Stimulated activated CD4-positive, alpha-beta T cell treated with anti-CD3 and anti-CD28 coated beads, Interleukin-1b, Interleukin-23, amount 100 ng/mL, for 48 hours (primary cell): ENCODE measurements at places on chromosomes 2 and 18.

DNA sequence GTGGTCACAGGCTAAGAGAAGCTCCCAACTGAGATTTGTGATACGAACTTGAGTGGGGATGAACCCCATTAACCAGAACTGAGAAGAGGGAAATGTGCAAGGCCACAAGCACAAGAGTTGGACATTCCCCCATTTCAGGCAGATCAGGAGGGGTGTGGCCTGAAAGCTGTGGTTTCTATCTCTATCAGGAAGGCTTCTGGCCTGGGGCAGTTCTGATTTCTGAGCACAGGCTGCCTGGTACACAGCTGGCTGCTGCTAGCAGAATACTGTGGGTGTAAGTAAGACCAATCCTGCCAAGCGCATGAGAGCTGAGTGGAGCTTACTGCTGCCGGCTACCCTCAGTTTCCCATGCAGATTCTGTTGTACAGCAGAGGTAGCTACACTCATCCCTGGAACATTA lies 484.6 kb downstream of the SATB2 start:
- no peak for DNase-seq

DNA sequence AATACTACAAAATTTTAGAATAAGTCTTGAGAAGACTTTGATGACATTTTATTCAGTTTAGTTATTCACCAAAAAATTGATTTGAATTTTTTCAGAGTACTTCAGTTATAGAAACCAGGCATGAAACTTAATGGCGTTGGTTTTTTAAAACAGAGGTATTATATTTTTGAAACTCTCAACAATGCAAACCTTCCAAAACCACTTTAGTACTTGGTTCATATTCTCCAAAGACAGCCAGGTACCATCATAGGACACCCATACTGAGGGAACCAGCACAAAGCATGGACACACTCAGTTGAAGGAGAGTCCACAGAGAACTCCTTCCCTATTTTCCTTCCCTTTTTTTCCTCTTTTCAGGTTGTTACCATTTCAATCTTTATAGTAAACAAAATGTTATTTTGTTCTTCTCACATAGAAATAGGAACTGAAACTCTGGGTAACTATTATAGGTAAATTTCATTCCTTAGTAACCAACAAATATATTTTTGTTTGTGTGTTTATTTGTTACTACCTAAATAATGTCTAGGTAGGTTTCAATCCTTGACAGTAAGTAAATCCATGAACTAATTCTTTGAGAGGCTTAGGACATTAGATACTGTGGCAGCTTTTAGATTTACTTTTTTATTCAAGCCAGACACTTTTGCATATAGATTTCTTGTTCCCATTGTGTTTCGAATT lies 95.8 kb downstream of the TMEFF2 start:
- no peak for DNase-seq

DNA sequence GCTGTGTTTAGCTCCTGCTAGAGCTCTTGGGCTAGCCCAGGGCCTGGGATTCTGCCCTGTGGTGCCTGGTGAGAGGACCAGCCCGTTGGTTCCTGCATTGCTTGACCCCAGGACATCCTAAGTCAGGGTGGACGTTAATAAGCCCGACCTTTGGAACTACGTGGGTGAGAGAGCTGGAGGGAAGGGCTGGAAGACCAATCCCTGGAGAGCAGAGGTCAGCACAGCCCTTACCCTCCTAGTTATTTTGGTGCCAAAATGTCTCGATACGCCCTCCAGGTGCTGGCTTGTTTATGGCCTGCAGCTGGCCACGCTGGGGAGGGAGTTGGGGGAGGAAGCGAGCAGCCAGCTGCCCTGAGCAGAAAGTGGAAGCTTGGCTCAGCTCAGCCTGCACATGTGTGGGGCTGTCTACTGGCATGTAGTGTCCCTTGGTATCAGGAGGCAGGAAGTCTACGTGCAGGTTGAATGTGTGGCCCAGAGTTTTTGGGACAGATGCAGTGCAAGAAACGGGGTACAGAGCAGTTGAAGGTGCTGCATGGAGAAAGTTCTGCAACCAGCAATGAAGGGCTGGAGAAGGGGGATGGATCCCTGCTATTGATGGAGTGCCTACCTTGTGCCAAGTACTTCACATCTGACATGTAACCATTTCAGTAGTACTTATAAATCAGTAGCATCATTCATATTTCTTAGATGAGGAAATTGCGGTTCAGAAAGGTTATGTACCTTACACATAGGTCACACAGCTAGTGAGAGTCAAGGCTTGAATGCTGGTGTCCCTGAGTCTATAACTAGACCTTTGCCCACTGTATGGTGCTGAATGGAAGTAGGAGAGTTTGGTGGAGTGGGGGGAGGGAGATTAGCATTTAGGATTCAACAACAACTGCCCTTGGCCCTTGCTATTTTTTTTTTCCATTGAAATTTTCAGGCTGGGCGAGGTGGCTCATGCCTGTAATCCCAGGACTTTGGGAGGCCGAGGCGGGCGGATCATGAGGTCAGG lies 5.0 kb upstream of the DGKD start:
- DNase-seq = no peak

DNA sequence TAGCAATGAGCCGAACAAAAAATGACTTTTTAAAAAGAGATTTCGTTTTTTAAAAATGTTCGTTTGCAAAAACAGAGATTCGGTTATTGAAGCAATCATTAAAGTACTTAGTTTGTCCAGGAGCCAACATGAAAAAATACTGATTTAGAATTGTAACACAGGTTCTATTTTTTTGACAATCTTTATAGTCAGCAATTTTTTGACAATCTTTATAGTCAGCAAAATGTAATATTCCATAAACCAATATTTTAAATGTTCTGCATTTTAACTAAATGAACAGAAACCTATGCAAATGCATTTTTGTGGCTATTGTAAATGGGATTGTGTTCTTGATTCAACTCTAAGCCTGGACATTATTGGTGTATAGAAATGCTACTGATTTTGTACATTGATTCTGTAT lies 161.8 kb downstream of the DSEL start:
- DNase-seq = no peak

DNA sequence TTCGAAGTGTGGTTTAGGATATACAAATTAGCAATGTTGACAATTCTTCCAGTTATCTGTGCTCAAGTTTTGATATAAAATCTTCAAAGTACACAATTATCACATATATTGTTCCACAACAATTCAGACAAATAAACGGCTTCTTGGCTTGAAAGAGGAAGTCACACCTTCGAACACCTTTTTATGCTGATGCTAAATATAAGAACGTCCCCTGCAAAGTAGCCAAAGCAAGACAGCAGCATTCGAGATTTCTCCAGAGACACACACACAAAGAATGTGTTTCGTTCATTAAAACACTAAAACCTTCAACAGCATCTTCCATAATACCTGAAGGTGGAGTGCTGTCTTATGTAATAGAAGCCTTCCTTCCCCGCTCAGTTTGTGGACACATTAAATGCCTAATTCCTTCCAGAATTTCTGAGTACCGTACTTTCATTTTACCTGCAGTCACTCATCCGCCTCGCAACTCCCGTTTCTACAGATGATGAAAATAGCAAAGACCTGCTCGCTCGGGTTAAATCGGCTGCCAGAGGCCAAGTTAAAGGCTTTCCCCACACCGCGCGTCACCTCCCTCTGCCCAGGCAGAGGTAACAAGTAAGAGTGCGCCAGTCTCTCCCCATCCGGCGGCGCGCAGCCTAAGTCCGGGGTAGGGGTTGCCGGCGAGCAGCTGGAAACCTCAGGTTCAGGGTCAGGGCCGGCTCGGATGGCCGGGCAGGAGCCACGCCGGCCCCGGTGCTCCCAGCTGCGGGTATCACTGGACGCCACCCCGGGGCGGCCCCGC lies 847 bp downstream of the SERPINE2 start:
- peak; percentile 51 for DNase-seq

- DNase-seq = no peak
Observed at GRCh38 chr2:238643400-238643907, 204.4 kb upstream of the TWIST2 start.

GRCh38 chr2:137435162-137435561 lies 529.1 kb upstream of the HNMT start:
- DNase-seq = no peak

GRCh38 chr2:191036363-191036762 lies 22.4 kb upstream of the STAT1 start:
- no peak for DNase-seq

DNA sequence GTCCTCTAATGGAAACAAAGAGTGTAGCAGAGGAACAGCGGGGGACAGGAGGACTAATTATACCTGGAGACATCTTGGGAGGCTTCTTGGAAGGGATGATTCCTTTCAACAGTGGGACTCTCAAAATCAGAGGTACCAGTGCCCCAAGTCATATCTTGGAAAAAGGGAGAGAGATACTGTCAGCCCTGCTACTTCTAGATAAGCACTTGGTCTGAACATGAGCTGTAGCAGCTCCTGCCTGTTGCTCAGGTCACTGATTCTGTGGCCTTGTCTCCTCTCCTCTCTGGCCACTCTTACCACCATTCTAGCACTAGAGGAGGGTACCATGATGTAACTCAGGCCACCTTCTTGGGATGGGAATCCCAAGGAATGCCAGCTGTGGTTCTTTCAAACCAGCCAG lies 54.5 kb downstream of the MFSD6 start:
- no peak for DNase-seq

DNA sequence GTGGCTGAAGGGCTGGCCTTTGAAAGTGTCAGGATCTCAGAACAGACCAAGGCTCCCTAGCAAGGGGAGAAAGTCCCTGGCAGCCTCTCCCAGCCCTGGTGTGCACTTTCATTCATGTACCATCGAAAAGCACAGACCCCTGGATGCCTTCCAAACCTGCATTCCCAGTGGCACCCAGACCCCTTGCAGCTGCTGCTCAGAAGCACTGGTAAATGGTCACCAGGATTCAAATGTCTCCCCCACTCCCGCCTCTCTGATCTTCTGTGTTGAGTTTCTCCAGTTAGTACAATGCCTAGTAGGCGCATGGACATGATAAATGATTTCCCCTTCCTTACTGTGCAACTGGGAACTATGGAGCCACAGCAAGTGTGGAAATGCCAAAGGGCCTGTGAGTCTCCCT lies 180.0 kb downstream of the GLI2 start:
- DNase-seq = no peak

DNA sequence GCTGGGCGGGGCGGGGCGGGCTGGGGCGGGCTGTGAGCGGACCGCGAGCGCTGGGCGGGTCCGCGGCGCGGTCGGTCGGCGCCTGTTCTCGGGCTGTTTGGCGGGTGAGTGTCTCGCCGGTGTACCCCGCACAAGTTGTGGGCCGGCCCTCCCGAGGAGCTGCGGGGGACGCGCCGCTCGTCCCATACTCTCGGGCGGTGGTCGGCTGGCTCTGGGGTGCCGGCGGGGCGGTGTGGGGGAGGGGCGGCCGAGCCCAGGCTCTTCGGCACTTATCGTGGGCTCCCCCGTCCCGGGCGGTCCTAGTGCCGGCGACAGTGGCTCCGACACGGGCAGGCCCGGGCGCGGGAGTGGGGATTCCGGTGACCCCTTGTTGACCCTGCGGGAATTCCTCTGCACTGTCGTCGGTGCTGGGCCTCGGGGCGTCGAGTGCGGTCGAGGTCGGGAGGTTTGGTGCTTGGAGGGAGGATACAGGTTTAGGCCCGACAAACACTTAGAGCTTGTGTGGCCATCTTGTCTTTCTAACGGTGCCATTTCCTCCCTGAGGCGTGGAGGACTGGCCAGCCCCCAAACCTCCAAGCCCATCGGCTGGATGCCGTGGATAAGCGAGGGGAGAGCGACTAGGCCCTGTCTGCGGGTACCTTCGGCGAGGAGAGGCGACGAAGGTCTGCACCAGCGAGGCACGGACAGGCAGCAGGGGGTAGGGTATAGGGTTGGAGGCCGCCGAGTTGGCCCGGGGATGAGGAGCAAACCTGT lies at the start of gene SEPTIN2:
TSS of gene SEPTIN2 (plus strand) at position 47 of the 753 bp plus-strand sequence. CDS start 8,308 bp downstream, outside the sequence.
- DNase-seq = peak; percentile 72

GRCh38 chr2:19158211-19158610 lies 200.2 kb downstream of the OSR1 start:
- DNase-seq = no peak

DNA sequence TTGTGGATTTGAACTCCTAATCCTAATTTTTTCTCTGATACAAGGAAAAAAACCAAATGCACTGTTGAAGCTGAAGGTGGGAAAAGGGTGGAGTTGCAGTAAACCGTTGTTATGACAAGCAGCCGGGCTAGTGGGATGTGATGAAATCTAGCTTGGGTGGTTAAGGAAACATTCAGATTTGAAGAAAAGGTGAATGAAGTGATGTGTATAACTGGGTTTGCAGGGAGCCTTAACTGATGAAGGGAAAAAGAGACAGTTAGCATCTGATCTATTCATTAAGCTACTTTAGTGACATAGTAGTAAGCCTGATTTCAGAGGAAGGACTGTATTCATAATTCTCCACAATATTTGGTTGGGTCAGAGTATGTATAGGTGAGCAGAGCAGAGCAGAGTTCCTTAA lies 3.5 kb downstream of the EML6 start:
- no peak for DNase-seq

GRCh38 chr2:100235098-100235497 lies 87.2 kb downstream of the LONRF2 start:
- DNase-seq = no peak

DNA sequence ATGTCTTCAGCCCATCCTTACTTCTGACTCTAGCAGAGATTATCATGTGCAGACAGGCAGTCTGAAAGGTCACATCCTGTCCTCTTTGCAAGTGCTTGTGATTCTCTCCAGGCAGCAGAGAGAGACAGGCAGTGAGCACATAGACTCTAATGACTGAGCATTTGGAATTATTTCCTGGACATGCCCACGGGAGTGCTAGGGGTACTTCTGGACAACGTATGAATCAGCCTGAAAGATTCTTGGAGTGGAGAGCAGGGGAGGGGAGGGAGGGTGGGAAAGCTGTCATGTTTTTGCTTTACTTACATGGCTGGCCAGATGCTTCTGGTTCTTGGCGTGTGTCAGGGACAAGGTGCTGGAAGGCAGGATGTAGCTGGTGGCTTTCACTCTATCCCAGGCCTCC lies 150.6 kb downstream of the RIF1 start:
- DNase-seq = no peak

DNA sequence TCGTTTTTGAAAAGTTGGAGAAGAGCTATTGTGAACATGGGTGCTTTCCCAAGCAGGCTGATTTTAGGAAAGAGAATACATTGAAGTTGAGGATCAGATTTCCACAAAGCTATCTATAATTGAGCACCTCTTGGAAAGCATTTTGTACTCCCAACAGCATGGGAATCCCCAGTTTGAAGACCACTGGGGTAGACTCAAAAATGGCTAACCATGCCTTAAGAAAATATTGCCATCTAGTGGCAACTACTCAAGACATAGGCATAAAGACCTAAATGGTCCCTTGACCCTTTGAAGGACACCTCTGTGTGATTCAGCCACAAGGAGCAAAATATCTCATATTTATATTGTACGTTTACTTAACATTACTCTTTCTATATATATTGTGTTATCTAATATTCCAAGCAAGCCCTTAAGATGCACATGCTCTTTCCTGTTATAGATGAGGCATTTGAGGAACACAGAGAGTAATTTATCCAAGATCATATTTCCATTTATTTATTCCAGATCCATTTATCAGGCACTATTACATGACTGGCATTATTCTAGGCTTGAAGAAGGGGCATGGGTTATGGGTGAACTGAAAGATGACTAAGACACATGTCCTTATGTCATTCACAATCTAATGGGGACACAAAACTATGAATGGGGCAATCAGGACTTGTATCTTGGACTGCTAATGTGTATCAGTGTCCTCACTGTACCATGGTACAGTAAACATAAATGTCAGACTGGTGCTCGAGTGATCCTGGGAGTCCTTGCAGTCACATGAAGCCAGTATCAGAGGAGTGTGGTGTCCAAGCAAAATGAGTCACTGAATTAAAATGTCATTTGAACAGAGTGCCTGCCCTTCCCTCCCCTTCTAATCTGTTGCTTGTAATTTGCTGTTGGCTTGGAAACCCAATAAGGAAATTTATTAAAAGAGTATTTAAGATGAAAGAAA lies 121.0 kb upstream of the XPO1 start:
- no peak for DNase-seq

- DNase-seq = no peak
Observed at GRCh38 chr18:48860269-48861180, 90.2 kb downstream of the SMAD7 start.

- no peak for DNase-seq
Observed at GRCh38 chr18:9861157-9861556, 24.6 kb upstream of the TXNDC2 start.
